Stimulated activated CD4-positive, alpha-beta T cell treated with anti-CD3 and anti-CD28 coated beads, Interleukin-4, amount 100 ng/mL, for 24 hours (primary cell): ENCODE measurements at places on chromosomes 4 and X.

GRCh38 chr4:185011408-185011807 lies 6.9 kb upstream of the HELT start:
- no peak for DNase-seq

- DNase-seq = no peak
Measured at GRCh38 chr4:11050766-11051165, 366.2 kb upstream of the CLNK start.

GRCh38 chrX:68837119-68837518 lies 8.3 kb downstream of the EFNB1 start:
- DNase-seq = no peak

DNA sequence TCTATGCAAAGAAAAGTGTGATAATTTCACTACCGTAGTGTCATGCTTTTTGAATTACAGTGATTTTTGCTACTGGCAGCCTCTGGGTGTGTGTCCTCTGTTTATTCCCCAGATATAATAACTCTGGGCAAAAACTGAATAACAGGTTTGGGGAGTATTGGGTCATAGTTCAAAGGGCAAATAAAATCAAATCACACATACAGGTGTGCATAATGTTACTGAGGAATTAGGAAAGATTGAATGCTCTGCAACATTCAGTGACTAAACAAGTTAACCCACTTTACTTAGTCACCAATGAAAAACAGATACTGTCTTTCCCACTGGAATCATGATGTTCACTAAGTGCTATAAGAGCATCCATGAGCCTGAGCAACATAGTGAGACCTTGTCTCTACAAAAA lies 224.3 kb downstream of the OPHN1 start:
- no peak for DNase-seq

DNA sequence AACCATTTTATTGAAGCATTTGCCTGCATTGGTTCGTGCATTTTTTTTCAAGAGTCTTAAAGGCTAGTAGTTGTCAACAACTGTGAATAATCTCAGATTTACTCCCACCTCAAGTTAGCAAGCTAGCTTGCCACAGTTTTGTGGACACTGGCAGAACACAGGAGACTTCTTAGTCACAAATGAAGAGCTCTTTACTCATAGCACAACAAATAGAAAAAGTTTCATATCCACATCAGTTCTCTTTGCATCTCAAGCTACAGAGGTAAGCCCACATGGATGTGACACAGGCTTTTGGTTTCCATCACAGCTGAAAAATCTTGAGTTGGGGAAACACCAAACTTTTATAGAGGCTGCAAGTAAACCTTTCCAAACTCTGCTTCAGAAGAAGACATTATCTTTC lies 2315.7 kb upstream of the TENM3 start:
- DNase-seq = no peak

DNA sequence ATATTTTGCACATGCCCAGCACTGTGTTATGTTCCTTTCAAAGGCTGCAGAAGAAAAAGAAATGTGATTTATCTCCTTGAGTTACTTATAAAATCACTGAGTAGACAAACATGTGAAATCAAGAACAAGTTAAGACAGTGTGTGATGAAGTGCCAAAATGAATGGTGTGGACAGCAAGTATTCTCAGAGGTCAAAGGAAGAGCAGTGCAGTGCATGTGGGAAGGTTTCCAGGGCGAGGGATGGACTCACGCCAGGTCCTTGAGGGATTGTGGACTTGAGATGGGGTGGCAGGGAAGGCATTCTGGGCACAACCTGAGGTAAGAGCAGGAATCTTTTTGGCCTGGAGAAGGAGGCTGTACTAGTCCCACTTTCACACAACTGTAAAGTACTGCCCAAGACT lies 115.5 kb downstream of the FNIP2 start:
- no peak for DNase-seq

GRCh38 chr4:22237155-22237751 lies 278.6 kb downstream of the ADGRA3 start:
- peak; percentile 30 for DNase-seq
